Mesendoderm (in vitro differentiated cells): ENCODE measurements at places on chromosomes 7 and 10.

GRCh38 chr7:26862834-26863233, 1.6 kb downstream of the SKAP2 start:
- no peak for DNase-seq

DNA sequence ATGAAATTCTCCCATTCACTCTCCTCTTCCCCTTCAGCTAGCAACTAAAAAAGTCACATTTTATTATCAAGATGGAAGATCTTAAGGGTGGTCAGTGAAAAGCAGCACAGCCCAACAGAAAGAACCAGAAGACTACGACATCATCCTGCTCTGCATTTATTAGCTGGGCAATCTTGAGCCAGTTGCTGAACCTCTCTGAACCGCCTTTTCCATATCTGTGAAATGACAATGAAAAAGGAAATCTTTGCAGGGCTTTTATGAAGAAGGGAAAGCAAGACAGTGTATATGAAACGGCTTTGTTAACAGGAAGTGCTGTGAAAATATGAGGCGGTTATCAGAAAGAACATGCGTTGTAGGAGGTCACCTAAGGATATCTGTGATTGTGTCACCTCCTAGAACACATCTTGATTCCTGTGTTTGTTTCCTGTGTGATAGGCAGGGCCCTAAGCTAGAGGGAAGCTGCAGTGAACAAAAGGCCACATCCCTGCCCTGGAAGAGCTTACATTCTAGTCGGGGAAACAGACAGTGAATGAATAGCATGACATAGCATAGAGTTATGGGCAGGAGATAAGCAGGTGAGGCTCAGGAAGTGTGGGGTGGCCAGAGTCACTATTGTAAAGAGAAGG, 36.0 kb upstream of the KCNMA1 start:
- no peak for DNase-seq

DNA sequence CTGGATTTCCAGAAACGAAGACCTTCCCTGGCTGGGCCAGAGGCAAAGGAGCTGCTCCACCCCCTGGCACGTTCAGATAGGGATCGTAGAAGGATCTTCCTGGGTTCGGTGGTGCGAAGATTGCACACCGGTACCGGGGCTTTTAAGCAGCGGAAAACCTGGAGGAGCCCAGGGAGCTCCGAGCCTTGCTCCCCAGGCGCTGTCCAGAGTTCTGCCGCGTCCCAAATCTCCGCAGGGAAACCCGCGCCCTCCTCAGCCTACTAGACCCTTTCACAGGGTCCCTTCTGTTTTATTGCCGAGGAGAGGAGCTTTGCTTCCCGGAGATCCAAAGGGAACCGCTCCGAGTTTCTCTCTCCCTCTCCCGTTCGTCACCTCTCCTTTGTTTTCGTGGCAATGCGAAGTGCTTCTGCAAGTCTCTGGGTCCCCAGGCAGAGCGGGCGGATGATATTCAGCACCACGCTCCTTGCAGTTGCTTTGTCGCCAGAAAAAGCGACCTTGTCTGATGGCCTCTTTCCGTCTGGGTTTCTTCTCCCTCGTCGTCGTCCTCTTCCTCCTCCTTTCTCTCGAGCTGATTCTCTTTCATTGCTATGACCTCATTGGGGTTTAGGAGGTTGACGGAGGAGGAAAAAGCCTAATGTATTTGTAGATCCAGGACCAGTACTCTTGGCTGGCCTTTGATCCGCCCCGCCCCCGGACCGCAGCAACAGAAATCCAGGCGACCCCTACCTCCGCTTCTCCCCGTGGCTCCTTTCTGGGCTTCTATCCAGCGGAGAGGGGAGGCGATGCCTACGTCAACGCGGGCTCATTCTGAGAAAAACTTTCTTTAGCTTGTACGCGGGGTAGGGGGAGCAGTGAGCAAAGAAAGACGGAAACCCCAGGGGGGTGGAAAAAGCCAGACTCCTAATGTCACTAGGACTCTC, at the start of gene TMEM196:
TMEM196 (minus strand) TSS at position 777 of the 920 bp plus-strand sequence. CDS start 921 bp downstream, outside the sequence.
- peak; percentile 85 for DNase-seq

DNA sequence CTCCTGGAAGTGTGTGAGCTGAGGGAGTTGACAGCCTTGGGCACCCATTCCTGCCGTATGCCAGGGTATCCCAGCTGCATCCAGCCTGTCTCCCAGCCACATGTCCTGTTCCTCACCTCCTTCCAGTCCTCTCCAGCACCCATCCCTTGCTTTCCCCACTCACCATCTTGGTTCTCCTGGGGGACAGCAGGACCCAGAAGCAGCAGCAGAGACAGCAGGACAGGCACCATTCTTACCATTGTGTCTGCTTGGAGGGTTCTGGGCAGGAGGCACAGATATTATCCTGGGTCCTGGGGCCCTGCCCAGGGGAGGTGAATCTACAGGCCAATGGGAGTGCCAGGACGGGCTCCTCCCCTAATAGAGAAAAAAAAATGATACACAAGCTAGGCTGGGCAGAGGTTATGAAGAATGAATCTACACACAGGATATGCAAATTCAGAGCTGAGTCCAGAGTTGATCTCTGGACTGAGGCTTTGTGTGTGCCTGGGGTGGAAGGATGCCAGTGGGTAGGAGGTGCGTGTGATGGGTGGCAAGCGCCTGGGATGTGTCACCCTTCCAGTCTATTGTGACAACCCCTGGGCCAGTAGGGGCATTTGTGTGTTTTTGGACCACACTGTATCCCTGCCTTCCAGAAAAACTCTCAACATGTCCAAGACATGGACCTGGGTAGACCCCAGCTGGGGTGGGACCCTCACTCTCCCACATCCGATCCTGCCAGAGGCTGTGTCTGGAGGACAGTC, at the start of gene AZGP1:
AZGP1 (minus strand) TSS at position 250 of the 740 bp plus-strand sequence; CDS start at position 239, 11 bp downstream.
- DNase-seq = no peak

- DNase-seq = no peak
Observed at GRCh38 chr7:29135846-29136245, 10.5 kb downstream of the CPVL start.

GRCh38 chr10:72735288-72735936, 43.5 kb downstream of the MCU start:
- no peak for DNase-seq

DNA sequence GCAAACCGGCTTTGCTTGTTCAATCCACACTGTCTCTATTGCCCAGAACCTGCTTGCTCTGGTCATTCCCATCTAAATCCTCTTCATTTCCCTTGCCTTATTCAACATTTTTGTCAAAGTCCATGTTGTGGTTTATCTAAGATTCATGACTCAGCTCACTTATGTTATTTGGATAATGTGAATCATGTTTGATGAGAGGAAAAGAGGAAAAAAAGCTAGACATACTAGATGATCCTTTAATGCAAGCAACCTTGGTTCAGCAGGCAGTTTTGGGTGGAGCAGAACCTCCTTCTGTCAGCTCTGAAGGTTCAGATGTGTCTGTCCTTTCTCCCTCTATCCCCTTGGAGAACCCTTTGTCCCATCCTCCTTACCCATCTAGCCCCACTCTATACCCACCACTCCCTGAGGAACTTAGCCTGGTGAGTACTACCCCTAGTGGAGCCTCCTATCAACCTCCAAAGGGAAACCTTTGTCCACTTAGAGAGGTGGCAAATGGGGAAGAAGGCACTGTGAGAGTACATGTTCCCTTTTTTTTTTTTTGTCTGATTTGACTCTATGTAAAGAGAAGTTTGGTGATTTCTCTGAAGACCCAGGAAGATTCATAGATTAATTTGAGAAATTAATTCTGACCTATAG, 2.1 kb upstream of the SAMD9L start:
- no peak for DNase-seq

DNA sequence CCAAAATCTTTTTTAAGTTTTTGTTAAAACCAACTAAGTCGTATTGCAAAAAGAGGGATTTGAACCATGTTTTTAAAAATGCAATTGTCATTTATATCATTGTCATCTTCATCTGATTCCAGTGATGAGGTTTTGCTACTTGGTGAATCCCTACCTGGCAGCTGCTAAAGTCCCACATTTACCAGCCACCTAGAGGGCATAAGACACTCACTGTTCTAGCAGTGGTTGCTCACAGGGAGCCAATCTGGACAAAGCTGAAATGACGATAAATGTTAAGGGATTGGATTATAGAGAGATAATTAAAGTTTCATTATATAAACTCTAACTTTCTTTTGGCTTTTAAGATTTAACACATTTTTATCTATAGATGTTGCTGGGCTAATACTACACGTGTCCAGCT, 18.7 kb downstream of the KIFBP start:
- no peak for DNase-seq

GRCh38 chr7:85111761-85112160, 75.1 kb downstream of the SEMA3D start:
- DNase-seq = no peak

DNA sequence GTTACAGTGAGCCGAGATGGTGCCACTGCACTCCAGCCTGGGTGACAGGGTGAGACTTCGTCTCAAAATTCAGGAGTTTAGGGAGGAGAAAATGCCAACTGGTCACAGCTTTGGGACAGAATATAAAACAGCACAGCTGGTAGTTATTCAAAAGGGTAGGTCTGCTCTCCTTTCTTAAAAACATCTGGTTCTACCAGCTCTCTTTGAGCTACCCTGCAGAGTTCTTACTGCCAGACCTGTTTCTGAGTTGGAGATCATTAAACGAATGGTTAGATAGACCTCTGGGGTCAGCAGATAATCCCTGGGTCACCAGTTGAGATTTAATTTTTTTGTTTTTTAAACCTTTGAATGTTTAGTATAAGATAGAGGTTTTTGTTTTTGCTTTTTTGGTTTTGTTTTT, 52.6 kb downstream of the MCU start:
- DNase-seq = no peak

DNA sequence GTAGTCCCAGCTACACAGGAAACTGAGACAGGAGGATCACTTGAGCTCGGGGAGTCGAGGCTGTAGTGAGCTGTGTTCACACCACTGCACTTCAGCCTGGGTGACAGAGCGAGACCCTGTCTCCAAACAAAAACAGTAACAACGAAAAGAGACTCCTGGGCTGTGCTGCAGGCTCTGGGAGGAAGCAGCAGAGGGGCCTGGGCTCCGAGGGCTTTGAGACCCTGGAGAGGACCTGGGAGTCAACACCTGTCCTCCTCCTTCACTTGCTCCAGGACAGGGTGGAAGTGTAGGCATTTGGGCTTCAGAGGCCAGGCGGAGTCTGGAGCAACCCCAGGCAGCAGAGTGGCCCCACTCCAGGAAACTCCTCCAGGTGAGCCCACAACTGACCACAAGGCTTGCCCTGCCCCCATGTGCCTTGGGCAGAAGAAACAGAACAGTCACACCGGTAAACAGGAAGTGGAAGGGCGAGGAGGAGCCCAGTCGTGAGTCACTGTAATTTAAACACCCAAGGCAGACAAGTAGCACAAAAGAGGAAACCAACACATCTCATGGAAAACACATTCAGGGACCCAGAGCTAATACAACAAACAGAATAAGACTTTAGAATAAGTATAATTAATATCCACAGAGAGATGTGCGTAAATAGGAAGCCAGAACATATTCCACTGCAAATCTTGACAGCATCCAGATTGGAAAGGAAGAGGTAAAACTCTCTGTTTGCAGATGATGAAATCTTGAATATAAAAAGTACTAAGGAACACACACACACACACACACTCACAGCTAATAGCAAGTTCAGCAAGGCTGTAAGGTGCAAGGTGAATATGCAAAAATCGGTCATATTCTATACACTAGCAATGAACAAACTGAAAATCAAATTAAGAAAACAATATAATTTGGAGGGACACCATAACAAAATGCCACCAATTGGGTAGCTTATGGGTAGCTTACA, 20.5 kb upstream of the RASGEF1A start:
- peak; percentile 58 for DNase-seq

DNA sequence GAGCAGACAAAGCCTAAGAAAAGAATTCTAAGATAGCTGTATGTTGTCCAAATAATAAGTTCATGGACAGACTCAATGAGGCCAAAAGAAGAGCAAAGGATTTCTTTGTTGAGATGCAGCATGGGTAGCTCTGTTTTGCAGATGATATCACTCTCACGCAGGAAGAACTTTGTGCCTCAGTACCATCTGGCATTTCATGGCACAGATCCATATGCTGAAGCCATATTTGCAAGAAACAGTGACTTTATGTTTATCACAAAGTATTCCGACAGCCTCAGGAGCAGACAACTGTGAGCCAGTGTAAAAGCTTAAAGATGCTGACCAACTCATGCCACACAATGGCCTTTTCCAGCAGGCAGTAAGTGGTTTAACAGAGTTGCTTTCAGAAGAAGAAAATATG, 45.5 kb upstream of the RNF148 start:
- DNase-seq = no peak

- peak; percentile 63 for DNase-seq
Observed at GRCh38 chr10:108363576-108363975, 1199.1 kb upstream of the SORCS1 start.

- DNase-seq = no peak
Observed at GRCh38 chr7:52719677-52720076, 315.8 kb upstream of the POM121L12 start.

DNA sequence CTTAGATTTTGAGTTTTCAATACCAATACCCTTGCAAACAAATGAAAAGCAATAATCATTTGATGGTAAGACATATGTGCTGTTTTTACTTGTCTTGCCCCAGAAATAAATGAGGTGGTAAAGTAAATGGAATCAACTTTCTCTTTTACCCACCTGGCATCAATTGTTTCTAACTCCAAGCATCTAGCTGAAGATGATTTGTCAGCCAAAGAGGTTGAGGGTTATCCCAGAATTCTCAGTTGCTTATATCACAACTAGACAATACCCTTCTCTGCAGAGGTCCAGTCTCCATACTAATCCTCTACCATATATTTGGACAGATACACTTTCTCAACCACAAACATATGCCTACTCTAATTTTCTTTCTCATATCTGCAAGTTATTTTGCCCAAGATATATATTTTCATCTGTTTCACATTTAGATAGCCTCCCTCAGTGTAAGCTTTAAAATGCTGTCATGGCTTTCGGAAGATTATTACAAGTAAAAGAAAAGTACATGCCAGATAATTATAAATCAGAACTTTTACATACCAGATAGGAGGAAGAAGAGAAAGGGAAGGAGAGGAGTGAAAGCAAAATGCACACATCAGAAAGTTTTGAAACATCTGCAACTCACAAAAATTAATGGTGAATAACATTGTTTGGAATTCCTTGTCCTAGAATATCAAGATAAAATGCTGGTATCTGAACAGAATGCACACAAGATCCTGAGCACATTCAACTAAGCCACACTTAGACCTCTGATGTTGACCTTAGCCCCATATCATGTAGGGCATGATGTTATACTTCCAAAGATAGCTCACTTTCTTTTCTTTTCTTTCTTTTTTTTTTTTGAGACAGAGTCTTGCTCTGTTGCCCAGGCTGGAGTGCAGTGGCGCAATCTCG, 146.6 kb downstream of the REEP3 start:
- no peak for DNase-seq

DNA sequence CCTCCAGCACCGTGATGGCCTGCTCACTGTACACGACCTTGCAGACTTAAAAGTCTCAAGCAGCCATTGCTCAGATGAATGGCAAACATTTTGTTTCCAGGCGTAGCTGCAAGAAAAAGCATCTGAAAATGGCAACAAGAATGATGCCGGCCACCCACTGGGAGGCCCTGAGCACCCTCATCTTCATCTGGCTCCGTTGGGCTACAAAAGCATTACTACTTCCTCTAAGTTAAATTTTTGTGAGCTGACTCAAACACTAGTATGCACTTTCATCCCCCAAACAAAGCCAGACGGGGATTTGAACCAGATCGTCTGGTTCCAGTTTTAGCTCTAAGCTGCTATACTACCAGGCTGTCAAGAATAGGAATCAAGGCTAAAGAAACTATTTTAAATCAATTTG, 116.6 kb upstream of the CDK1 start:
- peak; percentile 76 for DNase-seq

GRCh38 chr10:26525586-26525985, 87.4 kb downstream of the APBB1IP start:
- DNase-seq = no peak

- peak; percentile 53 for DNase-seq
Observed at GRCh38 chr7:151381348-151382078, 28.3 kb downstream of the WDR86 start.
